ENCODE measurements at places on chromosomes 5 and 9.

- DNase-seq, result no peak
Measured at GRCh38 chr9:130860458-130861316, 25.6 kb downstream of the ABL1 start.

GRCh38 chr9:13810510-13810909, 503.4 kb downstream of the NFIB start:
- DNase-seq, result no peak

- DNase-seq, result no peak
Measured at GRCh38 chr5:68534956-68535520, 319.5 kb downstream of the PIK3R1 start.

DNA sequence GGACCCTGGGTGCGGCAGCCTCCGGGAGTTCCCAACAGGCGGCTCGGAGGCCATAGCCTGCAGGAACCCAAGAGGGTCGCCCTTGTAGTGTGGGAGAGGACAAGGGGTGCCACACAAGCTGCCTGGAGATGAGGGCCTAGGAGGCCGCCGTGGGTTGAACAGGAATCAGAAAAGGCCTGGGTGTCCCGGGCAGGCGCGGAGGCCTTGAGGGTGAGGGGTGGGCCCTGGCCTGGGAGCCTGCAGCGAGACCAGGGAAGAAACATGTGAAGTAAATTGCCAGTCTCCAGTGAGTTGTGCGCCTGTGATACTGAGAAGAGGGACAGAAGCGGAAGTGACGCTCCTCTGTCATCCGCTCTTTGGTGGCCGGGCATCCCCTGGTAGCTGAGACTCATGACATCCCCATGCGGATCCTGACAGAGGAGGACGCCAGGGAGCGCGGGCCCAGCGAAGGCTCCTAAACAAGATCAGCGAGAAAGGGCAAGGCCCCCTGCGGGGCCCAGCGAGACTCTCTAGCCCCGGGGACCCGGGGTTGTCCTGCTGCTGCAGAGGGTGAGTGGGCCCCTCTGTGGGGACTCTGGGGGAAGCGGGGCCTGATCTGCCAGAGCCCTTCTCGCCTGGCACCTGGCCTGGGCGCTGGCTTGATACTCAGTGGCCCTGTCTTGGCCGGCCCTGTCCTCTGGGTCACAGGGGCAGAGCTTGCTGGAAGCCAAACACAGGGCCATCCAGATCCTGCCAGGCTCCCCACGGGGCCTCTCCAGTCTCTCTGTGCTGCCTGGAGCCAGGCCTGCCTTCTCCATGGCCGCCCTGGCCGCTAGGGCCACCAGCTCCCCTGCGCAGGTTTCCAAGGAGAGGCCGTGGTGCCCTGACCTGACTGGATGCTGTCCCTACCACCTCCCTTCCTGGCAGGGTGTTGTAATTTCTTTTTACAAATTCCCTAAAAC, 788.4 kb downstream of the TLE4 start:
- no peak for DNase-seq

GRCh38 chr9:8186560-8186959, 387.0 kb upstream of the DMAC1 start:
- no peak for DNase-seq

DNA sequence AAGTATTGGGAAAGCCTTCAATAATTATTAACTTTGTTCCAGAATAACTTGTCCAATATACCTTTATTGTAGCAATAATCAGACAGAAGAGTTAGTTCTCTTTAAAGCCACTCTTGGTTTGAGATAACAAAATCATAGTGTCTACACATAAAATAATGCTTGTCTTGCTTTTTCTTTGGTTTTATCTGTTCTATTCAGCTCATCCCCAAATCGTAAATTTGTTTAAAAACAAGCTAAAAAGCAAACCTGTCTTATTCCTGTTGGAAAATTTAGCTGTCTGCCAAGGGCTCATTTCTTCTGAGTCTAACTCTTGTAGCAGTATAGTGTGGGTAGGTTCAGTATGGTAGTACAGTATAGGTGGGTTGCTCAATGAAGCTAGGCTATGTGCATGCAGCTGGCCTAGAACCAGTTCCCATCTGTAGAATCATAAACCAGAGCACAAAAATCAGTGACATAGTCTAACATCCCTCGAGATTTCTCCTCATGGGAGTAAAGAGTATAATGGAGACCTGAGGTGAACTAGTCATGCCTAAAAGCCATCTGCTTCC, 17.9 kb upstream of the APBA1 start:
- no peak for DNase-seq

- DNase-seq, result no peak
Measured at GRCh38 chr9:99497641-99498040, 275.6 kb downstream of the SEC61B start.

- DNase-seq, result no peak
Measured at GRCh38 chr9:114303571-114303970, 19.3 kb upstream of the ORM1 start.

GRCh38 chr5:60161340-60161934, 267.9 kb upstream of the PDE4D start:
- no peak for DNase-seq

DNA sequence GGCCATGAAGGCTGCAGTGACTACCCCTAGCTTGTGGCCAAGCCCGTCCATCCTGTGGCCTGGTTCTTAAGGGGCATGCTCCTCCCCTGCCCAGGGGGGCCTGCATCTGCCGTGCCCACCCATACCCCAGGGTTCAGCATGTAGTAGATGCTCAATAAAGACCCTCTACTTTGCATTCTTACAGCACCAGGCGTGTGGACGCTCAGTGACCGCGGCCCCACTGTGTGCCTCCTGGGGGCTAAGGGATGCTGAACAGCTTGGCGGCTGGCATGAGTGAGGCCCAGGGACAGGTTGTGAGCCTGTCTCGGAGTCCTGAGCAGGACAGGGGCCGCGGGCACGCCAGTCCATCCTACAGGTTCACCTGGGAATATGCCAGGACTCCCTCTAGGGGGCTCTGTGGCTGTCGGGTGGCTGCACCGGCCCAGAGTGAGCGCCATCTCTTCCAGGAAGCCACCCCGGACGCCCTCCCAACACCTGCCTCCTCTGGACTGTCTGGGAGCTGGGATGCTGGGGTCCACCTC, 9.1 kb downstream of the NOTCH1 start:
- no peak for DNase-seq

- DNase-seq, result no peak
Measured at GRCh38 chr5:134268919-134269318, 43.0 kb upstream of the PPP2CA start.

GRCh38 chr5:36173426-36173825, 21.5 kb downstream of the SKP2 start:
- DNase-seq, result no peak

GRCh38 chr9:88011005-88011766, 36.9 kb upstream of the CDK20 start:
- no peak for DNase-seq

DNA sequence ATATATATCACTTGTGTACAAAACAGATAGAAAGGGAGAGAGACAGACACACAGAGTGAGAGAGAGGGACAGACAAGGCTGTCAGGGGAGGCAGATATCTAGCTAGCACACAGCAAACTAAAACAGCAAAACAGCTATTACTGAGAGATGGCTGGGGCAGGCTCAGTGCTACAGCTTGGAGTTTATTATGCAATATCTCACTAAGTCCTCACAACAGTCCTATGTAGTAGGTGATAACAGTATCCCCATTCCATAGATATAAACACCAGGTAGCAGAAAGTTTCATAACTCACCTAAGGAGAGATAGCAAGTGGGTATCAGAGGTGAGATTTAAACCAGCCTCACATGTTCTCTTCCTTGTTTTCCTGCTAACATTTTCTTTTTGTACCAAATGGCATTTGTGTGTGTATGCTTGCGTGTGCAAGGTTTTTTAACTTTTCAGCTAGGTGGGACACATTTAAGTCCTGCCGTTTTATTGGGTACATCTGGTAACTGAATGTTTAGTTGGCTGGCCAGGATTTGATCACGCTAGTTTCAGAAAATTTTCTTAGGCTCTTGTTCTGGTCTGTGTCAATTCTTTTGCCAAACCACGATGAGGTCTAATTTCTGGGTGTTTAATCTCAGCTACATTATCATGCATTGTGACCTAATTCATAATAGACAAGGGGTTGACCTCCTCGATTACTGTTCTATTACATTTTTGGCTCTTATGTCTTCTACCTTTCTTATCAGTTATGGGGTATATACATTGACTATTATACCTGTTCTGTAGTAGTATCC, 105.1 kb downstream of the LMNB1 start:
- DNase-seq, result no peak

DNA sequence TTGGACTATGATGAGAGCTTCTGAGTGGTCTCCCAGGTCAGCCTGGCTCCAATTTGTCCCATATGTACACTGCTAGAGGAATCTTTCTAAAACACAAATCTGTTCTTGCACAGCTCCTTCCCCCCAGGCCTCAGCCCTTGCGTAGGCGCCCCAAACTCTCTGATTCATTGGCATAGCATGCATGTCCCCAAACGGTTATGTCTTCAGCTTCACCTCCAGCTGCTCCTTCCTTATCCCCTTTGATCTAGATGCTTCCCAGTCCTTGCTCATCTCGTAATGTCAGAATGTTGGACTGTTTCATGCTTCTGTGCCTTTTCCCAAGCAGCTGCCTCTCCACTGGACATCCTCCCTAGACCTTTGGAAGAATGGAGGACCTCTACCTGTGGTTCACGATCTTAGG, 60.1 kb upstream of the BASP1 start:
- no peak for DNase-seq

- DNase-seq, result no peak
Measured at GRCh38 chr5:18652404-18653215, 1018.4 kb downstream of the TAF11L14 start.

DNA sequence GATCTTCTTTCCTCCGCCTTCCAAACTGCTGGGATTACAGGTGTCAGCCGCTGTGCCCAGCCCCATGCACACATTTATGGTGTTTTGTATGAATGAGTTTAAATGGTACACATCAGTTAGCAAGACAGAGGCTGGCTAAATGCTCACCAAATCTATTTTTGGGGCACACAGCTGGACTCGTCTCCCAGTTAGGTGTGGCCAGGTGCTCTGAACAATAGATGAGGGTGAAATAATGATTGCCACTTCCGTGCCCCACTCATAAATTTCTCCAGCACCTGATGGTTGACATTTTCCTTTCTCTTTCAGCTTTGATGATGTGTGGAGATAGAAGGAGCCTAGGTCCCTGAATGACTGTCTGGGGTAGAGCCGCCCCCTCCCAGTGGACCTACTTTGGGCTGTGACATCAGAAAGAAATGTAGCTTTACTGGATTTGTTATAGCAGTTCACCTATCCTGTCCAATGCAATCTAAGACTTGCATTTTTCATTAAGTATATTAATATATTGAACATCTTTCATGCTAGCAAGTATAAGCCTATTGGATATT, 8.6 kb upstream of the RAPGEF1 start:
- DNase-seq, result no peak

DNA sequence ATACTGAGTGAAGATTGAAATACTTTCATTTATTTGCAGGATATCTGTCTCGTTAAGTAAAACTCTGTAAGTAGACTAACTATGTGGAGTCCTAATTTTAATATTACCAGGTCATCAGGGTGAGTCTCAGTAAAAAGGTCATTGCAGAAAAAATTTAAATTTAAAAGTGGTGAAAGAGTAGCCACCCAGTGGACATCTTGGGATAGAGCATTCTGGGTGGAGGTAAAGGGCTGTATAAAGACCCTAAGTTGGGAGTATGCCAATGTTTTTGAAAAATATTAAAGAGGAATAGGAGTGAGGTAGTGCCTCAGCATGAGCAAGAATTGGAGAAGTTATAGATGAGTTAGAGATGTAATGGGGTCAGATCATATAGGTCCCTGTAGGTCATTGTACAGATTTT, 145.5 kb downstream of the HMHB1 start:
- DNase-seq, result no peak

GRCh38 chr9:4339357-4339756, 39.5 kb upstream of the GLIS3 start:
- peak; percentile 36 for DNase-seq

DNA sequence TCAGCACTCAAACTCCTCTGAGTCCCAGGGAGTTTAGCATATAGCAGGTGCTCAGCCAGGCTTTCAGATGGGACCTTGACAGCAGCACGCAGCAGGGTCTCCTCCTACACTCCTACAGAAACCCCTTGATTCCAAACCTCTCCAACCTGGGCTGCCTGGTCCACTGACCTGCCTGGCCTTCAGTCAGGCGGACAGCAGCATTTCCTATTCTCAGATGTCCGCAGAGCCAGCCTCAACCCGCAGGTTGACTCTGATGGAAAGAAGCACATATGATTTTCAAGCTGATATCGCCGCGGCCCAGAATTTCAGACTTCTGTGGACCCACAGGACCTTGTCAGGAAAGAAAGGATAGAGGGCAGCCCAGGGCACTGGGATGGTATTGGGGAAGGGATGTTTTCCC, 5.3 kb upstream of the SLC25A48 start:
- DNase-seq, result no peak

DNA sequence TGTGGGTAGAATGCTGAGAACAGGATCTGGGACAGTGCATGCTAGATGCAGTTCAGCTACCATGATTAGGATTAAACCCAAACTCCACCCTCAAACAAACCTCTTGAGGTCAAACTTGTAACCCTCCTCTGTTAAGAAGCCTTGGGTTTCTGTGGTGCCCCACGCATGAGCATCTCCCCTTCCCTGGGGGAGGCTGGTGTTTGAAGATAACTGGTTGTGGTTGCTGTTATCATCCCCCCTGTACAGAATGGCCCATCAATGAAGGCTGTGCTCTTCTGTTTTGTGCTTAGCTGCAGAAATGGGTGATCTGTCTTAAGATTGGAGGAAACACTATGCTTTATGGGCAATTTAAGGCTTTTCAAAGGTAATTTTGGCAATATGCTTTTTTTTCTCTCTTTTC, 4.4 kb upstream of the DAB2IP start:
- no peak for DNase-seq

DNA sequence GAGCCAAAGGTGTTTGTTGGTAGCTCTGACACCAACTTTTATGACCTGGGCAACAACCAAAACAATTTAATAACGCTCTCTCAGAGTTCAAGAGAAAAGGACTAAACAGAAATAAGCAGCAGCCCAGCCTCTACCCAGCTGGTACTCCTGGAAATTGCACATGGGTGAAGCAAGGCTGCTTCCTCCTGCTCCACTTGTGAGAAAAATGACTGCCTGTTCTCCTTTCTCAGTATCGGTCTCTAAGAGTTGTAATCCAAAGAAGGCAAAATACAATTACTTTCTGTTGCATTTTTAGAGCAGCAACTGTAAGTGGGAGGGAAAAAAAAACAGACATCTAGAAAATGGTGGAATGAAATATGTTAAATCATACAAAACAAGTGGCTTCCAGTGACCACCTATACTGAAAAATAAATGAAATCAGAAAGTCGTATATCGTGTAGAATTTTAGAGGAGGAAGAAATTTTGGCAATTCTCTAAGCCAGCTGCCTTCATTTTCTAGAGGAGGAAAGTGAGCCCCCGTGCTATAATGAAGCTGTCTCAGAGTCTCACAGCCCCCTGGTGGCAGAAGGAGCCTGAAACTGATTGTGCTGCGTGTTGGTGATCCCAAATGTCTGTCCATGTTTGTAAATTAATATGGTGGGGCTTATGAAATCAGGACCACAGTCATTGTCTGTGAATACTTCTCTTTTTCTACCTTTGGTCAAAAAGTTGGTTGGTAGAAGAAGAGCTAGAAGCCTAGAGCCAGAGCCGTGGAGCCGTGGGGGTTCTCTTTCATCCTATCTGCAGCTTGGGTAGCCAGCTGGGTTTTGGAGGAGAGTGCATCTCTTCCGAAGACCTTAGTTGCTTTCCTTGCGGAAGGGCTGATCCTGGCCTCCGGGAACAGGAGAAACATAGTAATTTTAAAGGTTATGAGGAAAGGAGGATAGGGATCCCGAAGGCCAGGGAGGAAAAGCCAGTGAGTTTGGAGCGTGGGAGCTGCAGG, 139.9 kb downstream of the PIP5K1B start:
- no peak for DNase-seq

Measured in stimulated activated CD8-positive, alpha-beta memory T cell treated with anti-CD3 and anti-CD28 coated beads, Interleukin-15, amount 100 ng/mL, for 4 hours (primary cell).